Astrocyte of the hippocampus (primary cell): ENCODE measurements at places on chromosomes 1 and 21.
A peak's percentile ranks its signal among the peaks of the same experiment; 100 is the strongest.

DNA sequence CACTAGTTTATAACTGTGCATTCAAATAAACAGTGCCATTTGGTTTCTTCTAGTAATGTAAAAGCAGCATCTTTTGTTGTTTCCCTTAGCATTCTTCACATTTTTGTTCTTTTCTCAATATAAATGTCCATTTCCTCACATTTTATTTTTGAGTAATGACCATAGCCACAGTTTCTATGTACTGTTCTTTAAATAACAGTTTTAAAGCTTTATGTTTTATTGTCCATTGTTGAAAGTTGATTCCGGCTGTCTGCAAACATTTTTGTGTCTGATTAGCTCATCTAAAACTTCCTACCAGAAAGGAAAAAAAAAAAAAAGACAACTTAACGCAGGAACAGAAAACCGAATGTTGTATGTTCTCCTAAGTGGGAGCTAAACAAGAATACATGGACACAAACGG lies 139.7 kb downstream of the MAGI3 start:
- peak; percentile 6 for DNase-seq

GRCh38 chr1:107264561-107264960 lies 123.7 kb downstream of the NTNG1 start:
- no peak for DNase-seq

DNA sequence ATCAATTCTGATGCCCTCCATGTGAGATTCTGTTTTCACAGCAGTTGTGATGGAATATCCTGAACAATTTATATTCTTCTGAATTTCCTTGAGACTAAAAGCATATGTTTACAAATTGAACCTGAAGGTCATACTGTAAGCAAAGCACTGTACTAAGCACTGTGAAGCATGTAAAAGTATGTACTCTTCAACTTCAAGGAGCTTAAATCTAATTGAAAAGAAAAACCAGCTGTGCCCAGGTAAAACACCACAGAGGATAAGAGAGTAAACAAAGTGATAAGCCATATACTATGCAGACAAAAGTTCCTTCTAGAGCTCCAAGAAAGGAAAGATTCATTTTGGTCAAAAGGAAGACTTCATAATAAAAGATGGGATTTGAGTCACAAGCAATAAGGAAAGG lies 71.9 kb downstream of the TTLL7 start:
- DNase-seq = no peak

DNA sequence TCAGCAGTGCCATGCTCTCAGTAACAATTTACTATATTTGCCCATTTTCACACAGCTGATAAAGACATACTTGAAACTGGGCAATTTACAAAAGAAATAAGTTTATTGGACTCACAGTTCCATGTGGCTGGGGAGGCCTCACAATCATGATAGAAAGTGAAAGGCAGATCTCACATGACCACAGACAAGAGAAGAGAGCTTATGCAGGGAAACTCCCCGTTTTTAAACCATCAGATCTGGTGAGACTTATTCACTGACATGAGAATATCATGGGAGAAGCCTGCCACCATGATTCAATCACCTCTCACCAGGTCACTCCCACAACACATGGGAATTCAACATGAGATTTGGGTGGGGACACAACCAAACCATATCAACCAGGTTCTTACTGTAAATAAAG lies 112.1 kb upstream of the C1orf87 start:
- DNase-seq = no peak
